ENCODE measurements at places on chromosomes 6 and 20.

DNA sequence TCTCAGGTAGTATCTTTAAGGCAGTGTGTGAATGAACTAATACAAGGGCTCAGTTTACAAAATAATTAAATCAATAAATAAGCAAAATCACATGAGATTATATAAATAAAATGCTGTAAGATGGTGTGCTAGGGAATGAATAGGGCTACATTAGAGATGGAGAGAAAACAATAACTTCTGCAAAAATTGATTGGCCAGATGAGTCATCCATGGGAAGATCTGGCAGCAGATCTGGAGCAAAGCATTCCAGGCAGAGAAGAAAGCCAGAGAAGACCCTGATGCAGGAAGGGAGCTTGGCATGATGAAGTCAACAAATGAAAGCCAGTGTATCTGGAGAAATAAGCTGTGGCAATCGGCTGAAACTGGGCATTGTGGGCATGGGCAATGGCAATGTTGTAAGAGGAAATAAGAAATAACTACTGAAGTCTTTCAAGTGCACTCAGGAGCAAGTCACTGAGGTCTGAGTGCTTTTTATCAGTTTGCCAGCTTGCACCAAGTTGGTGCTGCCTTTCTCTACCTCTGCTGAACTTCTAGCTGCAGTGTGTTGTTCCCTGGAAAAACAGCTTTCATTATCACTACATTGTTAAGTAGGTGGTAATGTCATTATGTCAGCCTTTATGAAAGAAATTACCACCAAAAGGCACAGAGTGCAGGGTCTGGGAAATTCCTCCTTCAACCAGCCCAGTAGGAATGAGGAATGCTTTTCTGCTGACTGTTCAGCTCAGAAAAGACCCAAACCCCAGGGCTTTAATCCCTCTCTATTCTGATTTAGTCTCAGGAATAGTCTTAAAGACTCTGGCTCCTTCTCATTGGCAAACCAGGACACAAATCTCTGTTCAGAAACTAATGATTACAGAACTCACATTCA, 231.6 kb downstream of the HTR1B start:
- no peak for DNase-seq

DNA sequence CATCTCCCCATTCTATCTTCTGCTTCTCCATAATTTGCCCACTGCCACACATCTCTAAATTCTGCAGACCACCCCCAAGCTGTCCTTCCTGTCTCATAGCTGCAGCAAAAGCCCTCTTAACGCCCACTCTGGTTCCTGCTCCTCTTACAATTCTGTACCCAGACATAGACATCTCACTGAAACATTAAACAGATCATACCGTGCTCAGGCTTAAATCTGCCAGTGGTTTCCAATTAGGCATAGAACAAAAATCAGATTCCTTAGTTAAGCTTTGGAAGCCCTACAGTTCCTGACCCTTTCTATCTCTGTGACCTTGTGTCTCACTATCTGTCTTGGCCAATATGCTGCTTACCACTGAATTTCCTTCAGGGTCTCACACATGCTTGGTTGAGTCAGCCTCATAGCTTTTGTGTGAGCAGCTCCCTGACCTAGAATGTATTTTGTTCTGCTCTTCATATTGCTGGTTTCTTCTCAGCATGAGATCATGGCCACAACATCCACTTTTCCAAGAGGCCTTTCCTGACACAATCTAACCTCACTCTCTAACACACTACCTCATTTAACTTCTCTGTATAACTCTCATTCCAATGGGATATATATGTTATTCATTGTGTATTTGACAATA, 749.7 kb downstream of the MAFB start:
- DNase-seq = no peak

DNA sequence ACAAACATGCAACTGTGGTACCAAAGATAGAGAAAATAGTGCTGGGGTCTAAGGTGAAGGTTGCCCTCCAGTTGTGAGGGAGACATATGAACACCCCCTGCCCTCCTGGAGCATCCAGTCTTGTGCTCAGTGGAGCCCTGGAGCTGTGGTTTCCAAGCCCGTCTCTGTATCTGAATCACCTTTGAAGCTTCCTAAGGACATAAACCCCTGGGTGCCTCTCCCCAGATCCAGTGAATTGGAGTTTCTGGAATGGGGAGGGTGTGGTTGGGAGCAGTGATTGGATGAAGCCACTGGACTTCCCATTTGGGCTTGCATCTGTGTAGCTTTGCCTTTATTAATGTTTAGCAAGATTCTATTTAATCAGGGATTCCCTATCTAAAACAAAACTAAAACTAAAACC, 22.4 kb upstream of the E2F3 start:
- no peak for DNase-seq

- DNase-seq = no peak
Observed at GRCh38 chr6:82957171-82957867, 108.3 kb downstream of the UBE3D start.

DNA sequence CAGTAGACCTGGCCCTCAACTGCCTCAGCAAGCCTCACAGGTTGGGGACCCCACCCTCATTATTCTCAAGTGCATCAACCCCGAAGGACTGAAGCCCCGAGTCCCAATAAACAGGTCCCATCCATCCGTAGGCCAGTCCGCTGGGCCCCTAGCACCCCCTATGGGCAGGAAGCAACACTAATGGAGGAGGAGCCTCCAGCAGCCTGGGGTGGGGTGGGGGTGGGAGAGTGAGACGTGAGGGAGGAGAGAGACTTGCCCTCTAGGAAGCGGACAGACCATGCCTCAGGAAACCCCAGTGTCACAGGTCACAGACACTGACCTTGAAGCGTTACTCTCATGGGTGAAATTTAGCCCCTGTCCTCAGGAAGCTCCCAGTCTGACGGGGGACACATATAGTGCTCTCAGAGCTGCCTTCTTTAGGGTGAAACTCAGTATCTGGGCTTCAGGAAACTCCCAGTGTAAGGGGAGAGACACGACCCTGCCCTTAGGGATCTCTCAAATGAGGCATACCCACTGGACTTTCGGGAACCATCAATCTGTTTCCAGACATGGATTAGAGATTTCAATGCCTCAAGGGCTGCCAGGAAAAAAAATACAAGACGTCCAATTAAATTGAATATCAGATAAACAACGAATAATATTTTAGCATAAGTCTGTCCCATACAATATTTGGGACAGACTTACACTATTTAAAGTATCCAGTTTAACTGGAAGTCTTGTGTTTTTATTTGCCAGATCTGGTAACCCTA, 125.8 kb downstream of the MRPL14 start:
- peak; percentile 34 for DNase-seq

DNA sequence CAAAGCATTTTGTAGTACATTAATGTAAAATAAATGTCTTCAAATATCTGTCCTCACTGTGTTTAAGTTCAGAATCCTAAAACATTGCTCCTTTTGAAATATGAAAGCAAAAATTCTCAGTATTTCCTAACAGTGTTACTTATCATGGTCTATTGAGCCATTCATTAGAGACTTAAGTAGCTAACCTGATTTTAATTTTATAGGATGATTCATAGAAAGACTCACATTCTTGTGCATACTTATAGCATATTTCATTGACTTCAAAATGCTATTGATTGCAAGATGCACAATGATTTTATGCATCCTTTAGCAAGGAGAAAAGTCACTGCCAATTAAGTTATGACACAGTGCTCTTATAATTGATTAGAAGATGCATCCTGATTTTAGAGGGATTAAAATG, 85.7 kb downstream of the HIVEP1 start:
- DNase-seq = no peak

DNA sequence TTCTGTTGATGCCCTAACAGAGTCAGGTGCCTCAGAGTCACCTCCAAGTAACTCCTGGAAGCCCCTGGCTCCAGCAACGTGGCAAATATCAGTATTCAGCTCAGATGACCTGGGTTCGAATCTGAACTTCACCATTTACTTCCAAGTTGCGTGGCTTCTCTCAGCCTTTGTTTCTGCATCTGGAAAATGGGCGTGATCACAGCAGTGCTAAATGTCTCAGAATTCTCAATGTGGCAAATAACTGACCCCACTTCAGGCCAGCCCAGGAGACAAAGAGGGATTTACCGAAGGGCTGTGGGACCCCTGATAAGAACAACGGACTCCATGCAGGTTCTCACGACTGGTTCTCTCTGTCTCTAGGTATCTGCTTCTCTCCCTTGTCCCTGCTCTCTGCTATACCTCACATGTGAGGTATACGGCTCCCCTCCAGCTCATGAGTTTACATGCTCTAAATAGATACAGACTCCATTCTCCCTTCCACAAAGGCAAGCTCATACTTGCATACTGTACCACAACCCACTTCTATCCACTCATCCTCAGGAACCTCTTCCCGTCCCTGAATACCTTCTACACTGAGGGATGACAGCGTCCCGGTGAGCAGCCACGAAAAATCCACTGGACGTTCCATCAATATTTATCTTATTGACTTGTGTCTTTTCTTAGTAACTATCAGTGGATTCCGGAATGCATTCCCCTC, 84.1 kb downstream of the SNX5 start:
- DNase-seq = no peak

DNA sequence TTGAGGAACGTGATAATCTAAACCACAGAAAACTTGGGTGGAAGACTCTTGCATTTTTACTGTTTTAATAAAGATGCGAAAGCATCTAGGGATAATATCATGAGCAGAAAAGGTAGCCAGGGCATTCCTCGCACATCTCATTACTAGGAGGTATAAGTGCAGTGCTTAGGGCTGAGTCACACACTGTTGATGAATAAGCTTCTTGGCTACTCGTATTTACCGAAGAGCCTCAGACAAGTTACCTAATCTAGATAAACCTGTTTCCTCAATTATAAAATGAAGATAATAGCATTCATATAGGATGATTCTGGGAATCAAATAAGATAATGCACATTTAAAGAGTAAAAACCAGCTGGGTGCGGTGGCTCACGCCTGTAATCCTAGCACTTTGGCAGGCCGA, 780 bp upstream of the KIAA0319 start:
- DNase-seq = peak; percentile 67

GRCh38 chr6:99151634-99152346, 197.7 kb downstream of the FAXC start:
- DNase-seq = peak; percentile 63

GRCh38 chr20:62595491-62595890, 46.8 kb upstream of the SLCO4A1 start:
- DNase-seq = no peak

- DNase-seq = no peak
Observed at GRCh38 chr6:99894815-99895214, 99.2 kb downstream of the MCHR2 start.

GRCh38 chr20:59646487-59646886, 42.1 kb downstream of the PHACTR3 start:
- DNase-seq = no peak

GRCh38 chr6:38182426-38182825, 362.9 kb downstream of the ZFAND3 start:
- DNase-seq = no peak

- no peak for DNase-seq
Observed at GRCh38 chr6:11222385-11223277, 9.8 kb downstream of the NEDD9 start.

- DNase-seq = no peak
Observed at GRCh38 chr6:78222226-78222625, 569.4 kb downstream of the MEI4 start.

DNA sequence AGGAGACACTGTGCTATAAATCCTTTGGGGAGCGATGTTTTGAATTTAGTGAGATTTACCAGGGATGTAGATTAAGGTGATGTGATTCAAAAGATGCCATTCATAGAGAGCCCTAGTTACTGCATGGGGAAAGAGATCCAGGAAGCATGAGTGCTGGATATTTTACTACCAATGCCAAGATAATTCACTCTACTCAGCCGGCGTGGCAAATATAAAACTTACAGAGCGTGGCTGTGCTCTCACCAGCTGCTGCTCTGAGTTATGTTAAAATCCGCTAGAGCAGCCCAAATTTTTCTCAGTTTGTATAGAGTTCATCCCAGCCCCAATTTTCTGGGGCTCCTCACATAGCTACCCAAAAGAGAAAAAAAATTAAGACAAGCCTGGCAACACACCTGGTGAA, 48.6 kb downstream of the BFSP1 start:
- no peak for DNase-seq

DNA sequence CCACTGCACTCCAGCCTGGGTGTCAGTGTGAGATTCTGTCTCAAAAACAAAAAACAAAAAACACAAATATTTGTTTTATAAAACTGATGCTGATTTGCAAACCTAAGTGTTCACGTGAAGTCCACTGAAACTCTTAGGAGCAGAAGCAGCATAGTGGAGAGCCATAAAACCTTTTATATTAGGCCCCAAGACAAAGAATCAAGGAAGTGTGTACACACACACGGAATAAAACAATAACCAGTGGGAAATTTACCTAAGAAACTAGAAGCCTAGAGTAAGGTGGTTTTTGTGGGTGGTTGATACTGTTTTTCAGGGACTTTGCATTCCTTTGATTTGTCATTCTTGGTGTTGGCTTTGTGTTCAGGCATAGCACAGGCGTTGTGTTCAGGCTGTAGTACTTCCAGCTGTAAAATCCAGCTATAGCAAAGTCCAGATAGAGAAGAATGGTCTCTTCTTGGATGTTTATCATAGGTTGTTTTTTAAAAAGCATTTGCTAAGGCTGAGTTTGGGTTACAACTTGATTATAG, 61.3 kb downstream of the ATRN start:
- no peak for DNase-seq

DNA sequence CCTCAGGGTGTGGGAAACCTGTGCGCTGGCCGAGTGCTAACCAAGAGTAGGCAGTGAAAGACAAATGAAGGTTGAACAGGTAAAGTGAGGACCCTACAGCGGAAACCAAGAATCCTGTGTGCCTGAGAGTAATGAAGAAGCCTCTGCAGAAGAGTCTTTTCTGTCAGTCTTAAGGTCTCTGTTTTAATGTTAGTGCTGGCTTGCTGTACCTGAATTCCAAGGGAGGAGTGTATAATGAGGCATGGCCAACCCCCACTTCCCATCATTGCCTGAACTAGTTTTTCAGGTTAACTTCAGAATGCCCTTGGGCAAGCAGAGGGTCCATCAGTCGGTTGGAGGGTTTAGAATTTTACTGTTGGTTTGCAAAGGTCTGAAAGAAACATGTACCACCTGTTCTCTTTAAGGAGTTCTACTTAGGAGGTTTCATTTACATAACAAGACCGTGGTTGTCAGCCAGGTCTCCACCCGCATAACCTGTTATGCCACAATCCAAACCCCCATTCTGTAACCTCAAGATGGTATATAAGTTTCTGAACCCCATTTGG, 589 bp upstream of the PDCD2 start:
- no peak for DNase-seq

DNA sequence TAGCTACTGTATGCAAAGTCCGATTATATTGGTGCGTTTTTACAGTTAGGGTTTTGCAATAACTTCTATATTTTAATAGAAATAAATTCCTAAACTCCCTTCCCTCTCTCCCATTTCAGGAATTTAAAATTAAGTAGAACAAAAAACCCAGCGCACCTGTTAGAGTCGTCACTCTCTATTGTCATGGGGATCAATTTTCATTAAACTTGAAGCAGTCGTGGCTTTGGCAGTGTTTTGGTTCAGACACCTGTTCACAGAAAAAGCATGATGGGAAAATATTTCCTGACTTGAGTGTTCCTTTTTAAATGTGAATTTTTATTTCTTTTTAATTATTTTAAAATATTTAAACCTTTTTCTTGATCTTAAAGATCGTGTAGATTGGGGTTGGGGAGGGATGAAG, 13.7 kb upstream of the PLCG1 start:
- no peak for DNase-seq

- DNase-seq = no peak
Observed at GRCh38 chr6:143569040-143569439, 57.5 kb upstream of the FUCA2 start.

All from ACHN (cell line).